ENCODE measurements at places on chromosomes 1 and 21.

- no peak for DNase-seq
These were observed 13.6 kb upstream of the LYPLAL1 start for GRCh38 chr1:219159946-219160645.

DNA sequence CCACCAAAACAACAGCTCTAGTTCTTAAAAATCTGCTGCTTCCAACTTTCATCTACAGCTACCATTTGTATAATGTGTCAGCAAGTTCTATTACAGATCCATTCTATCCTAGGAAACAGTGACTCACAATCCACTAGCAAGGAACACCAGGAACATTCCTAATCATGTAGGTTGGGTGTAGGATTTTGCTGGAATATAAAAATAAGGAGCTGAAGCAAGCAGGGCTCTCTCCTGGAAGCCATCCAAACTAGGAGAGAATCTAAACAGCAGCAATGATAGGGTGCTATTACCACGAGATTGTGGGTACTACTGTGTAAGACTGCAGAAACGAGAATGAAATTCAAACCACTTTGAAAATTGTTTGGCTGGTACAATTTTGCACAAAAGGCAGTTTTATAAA, 135.0 kb downstream of the PTPN14 start:
- no peak for DNase-seq

- DNase-seq, result no peak
These were observed 601 bp downstream of the FAM131C start for GRCh38 chr1:16072616-16073484.

DNA sequence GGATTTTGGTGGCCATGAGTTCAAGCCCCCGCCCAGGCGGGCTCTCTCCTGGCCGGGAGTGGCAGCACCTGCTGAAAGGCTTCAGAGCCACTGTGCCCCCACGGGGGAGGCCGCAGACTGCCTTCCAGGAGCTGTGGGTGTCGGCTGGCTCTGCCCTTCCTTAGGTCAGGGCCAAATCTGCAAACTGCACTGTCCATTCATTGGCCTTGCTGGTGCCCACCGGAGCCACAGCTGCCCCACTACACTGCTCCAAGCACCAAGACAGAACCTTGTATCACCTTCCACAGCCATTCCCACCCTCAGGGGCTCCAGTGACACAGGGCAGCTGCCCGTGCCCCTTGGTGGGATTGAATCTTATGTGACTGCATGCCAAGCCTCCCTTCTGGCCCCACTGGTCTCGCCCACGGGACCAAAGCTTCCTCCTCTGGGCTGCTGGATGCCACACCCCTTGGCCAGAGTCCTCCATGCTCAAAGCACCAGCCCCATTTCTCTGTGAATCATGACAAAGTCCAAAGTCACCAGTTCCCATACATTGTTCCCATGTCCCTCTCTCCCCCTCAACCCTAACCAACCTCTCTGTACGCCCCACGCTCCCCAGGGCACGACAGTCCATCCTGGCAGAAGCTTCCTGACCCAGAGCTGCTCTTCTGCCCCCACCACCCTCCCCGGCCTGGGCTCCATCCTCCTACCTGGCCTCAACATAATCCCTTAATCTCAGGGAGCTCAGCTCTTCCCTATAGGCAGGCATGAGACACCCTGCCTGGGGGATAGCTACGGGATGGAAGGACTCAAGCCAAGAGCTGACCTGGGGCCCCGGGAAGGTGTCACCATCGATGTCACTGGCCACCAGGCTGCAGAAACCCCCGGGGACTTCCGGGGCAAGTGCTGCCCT, 20.9 kb upstream of the GPR153 start:
- DNase-seq, result no peak

GRCh38 chr1:28159680-28160079, 16.8 kb downstream of the PTAFR start:
- peak; percentile 74 for DNase-seq

DNA sequence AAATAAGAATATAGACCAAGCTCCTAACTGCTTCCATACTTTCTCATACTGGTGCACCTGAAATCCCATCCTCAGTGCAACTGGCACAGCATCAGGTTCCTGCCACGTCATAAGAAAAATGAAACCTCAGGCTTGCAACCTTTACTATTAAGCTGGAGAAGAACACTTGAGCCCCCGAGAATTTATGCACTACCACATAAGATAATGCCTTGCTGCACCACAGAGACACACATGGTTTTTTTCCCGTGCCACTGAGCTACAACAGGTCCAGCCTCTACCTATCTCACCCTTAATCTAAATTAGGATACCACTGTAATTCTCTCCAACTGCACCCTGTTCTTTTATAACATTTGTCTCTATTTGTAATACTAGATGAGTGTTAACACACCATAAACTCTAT, 174.5 kb downstream of the DENND1B start:
- no peak for DNase-seq

GRCh38 chr1:11682799-11683198, 1.9 kb upstream of the MAD2L2 start:
- no peak for DNase-seq

GRCh38 chr1:162740755-162741154, 49.7 kb upstream of the HSD17B7 start:
- no peak for DNase-seq

DNA sequence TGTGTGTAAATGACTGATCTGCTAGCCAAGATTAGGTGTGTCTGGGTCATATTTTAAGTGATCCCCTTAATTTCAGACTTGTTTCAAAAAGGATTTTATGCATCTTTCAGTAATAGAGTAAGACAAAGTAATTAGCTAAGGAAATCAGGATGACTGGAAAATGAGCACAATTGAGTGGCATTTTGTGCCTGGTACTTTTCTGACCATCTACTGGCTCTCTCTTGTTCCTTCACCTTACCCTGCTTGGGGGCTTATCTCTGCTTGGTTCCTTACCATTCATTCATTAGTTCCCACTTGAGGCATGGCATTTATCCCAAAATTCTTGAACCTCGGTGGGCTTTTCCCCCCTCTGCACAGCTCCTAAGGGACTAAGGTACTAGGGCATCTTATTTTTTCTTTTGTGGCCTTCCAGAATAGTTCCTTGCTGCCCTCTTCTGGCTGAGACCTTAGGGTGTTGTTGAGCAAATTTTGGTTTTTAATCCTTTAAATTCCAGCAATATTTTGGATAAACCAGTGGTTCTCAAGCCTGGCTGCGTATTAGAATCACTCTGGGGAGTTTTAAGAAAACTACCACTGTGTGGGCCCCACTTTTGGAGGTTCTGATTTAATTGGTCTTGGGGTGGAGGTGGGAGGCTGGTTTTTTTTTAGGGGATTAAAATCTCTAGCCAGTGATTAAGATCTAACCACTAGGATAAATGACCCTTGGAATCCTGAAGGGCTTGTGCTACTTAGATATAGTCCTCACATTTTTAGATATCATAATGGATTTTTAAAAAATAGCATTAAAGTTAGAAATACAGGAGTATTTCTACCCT, 50.8 kb downstream of the HS2ST1 start:
- peak; percentile 28 for DNase-seq

GRCh38 chr1:1915911-1916840, 1.1 kb downstream of the CALML6 start:
- no peak for DNase-seq

- DNase-seq, result peak; percentile 86
These were observed 23.8 kb upstream of the KCNA10 start for GRCh38 chr1:110542725-110543124.

GRCh38 chr1:92218559-92218958, 844 bp downstream of the C1orf146 start:
- DNase-seq, result no peak

DNA sequence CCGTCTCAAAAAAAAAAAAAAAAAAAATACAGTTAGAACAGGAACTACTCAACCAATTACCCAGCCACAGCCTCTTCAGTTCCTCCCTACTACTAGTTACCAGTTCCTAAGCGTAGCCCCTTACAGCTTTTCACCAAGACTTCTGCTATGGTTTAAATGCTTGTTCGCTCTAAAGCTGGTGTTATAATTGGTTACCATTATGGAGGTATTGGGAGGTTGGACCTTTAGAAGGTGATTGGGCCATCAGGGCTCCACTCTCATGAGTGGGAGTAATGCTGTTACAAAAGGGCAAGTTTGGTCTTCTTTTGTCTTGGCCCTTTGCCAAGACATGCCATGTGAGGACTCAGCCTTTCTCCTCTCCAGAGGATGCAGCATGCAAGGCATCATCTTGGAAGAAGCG, 3.0 kb upstream of the SMPDL3B start:
- DNase-seq, result peak; percentile 64
